ENCODE measurements at places on chromosomes 2 and 18.

DNA sequence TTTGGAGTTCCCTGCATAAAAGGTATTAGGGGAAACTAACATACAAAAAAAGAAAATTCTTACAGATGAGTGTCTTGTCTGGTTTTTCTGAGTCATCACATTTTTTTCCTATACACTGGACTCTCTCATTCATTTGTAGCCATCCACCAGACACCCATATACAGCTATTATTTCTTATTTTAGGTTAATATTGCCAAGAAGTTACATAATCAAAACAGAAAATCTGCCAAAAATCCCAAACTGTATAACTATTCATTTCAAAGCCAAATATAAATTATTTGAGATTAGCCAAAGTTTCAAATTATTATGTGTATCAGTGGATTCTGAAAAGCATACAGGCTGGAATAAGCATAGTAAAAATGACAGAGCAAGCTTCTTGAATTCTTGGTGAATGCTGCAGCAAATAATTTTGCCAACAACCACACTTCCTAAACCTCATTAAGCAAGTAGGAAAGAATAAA, 191.2 kb downstream of the NCKAP5 start:
- no peak for DNase-seq

GRCh38 chr2:238304116-238304515, 15.7 kb upstream of the PER2 start:
- DNase-seq: no peak

GRCh38 chr2:42274863-42275262, 86.2 kb downstream of the COX7A2L start:
- no peak for DNase-seq

DNA sequence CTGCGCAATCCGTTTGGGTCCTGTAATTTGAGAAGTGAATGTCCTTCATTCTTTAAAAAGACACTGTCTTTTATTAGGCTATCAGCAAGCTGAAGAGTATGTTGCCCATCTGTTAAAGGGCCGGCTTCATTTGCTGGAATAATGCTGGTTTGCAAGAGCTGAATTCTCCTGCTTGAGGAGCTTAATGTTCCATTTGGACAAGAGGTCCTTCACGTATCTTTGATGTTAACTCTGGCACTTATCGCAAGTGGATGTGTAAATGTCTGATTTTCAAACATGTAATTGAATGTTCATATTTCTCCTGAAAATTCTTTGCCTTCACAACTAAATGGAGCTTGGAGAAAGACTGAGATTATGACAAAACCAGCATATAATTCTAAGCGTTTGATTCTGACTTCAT, 280.8 kb upstream of the NRP2 start:
- DNase-seq: no peak

GRCh38 chr2:79004680-79005079, 20.8 kb upstream of the REG3G start:
- DNase-seq: no peak

- no peak for DNase-seq
These were observed 156.6 kb upstream of the ETAA1 start for GRCh38 chr2:67240507-67240906.

GRCh38 chr2:98472132-98472650, 27.5 kb downstream of the INPP4A start:
- DNase-seq: no peak

- DNase-seq: no peak
These were observed 371.7 kb upstream of the MEX3C start for GRCh38 chr18:51569153-51569552.

DNA sequence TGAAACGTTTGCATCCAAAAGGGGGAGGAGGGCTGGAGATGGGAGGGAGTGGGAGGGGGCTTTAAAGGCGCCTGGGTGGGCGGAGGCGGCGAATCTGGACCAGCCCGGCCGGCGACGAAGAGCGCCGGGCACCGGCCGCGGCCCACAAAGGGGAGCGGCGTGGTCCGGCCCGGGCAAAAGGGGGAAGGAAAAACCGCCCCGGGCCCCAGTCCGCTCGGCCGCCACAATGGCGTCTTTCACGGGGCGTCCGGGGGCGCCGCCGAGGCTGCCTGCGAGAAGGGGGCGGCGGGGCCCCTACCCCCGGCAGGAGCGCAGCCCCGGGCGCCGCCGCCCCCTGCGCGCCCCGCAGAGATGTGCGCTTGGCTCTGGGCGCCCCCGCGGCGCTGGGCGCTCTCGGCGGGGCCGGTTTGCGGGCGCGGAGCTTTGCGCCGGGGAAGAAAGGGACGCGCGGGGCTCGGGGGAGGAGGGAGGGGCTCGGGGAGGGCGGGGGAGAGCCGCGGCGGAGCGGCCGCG, 108.1 kb upstream of the KCTD1 start:
- no peak for DNase-seq

DNA sequence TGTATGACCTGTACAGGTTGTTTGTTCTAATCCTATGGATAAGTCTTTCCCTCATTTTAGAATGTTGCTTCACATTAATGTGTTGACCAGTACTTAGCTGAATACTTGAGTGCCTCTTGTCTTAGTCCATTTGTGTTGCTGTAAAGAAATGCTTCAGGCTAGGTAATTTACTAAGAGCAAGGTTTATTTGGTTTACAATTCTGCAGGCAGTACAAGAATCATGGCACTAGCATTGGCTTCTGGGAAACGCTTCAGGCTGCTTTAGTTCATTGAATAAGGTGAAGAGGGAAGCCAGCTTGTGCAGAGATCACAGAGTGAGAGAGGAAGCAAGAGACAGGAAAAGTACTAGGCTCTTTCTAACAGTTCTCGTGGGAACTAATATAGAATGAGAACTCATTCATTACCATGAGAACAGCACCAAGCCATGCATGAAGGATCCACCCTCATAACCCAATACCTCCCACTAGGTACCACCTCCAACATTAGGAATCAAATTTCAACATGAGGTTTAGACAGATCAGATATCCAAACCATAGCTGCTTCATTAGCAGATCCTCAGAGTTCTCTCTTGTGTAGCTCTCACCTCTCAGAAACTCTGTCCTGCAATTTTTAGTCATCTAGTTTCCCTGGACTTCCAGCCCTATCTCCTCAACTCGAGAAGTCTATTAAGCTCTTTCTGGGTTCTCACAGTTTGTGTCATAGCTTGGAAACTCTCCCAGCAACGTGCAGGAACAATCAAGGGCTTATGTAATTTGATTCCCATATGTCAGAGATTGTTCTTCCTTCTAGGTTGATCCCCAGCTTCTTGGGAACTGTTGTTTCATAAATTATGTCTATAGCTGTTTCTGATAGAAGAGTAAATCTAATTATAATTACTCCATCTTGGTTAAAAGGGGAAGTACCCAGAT, 2082.3 kb upstream of the CELF4 start:
- DNase-seq: no peak

DNA sequence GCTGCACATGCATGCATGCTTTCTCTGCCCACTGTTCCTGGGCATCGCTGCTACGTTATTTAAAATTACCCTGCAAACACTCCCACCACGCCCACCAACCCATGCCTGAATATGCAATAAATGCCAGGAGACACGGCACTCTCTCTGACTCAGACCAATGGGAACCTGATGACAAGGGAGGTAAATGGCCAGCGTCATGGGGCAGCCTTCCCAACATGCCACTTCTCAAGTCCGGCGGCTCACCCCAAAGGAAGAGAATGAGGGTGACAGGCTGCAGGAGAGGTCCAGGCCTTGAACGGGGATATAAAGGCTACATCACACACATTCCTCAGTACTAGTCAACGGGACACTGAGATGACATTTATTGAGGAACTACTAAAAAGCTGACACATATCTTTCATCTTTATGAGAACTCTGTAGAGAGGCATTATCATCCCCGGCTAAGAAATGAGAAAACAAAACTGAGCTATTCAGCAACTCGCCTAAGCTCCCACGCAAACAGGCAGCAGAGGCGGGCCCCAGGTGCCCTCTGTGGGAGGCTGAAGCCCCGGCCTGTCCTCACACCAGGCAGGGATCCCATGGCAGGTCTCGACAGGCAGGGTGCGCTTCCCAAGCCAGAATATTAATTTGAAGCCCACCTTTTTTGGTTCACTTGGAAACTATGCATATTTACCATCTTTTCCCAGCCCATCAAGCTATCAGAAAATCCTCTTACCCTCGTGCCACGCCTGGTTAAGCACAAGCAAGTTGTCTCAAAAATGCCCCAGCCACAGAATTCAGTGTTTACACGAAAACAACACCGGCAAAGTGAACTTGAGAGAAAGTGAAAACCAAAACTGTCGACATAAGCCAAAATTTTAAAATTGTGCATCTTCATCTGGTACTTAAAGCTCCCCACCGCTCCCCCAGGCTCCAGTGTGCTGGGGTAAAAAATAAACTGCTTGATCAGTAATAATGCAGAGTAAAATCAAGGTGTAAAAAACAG, 166.3 kb downstream of the HDAC4 start:
- no peak for DNase-seq

DNA sequence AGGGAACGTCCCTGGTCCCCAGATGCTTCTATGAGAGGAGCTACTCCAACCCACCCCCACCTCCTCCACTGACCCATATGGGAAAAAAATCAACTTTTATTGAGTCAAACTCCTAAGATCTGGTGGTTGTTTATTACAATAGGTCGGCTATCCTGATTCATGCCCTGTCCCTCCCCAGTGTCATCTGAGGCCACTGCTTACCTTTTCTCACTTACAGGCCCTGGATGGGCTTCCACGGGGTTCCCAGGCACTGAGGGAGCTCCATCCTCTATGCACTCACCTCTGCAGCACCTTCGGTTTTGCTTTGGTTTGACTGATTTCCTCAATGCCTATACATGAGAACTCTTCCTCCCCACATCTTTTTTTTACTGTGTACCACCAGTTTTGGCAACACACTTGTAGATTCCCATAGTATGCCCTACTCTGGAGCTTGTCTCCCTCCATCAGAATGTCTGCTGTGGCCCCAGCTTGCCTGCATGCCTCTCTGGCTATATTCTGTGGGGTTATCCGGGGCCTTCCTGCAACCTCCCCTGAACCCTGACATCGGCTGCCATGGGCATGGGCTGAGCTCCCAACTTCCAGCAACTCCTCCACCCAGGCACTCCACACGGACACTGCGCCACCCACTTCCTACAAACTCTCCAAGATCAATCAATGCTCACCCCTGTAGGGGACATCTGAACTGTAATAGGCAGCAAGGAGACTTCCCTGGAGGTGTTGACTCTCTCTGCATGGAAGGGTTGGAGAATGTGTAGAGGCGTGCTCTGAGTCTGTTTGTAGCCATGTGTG, 236.1 kb downstream of the VAPA start:
- DNase-seq: no peak

- DNase-seq: no peak
These were observed 28.6 kb downstream of the RBMS1 start for GRCh38 chr2:160465002-160465401.

- no peak for DNase-seq
These were observed 34.9 kb upstream of the GPC1 start for GRCh38 chr2:240400371-240401161.

- no peak for DNase-seq
These were observed 51.2 kb downstream of the CYRIA start for GRCh38 chr2:16614314-16614860.

- no peak for DNase-seq
These were observed 141.3 kb downstream of the GBX2 start for GRCh38 chr2:236026841-236027240.

GRCh38 chr2:224774735-224775134, 58.6 kb upstream of the CCDC195 start:
- no peak for DNase-seq

DNA sequence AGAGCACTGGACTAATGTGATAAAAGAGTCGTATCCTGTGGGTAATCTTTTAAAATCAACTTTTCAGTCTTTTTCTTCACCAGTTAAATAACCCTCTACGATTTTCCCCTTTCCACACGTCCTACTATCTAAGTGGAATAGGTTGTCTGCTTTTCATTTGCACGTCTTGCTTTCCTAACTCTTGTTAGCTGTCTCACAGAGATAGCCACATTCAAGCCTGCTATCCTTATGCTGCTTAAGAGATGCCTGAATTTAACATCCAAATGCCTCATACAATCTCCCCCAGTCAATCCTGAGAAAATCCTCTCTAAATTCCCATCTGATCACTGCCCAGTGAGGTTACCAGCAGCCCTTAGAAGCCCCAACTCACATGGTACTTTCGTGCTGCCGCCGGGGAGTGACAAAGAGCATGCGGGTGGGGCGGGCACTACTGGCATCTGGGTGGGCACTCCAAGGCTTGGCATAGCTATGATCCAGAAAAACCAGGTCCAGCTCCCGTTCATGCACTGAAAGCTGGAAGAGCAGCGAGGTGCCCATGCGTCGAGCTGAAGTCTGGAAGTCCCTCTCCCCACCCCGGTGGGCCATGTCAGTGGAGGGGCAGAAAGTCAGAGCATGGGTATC, 1.5 kb downstream of the KANSL3 start:
- DNase-seq: no peak

- DNase-seq: no peak
These were observed 46.3 kb upstream of the RAB12 start for GRCh38 chr18:8562919-8563318.

GRCh38 chr2:11213090-11213638, 57.9 kb downstream of the SLC66A3 start:
- DNase-seq: no peak

- no peak for DNase-seq
These were observed 212.2 kb upstream of the THUMPD2 start for GRCh38 chr2:39991298-39991697.

- DNase-seq: no peak
These were observed 244.3 kb upstream of the PXDN start for GRCh38 chr2:1988594-1988993.

DNA sequence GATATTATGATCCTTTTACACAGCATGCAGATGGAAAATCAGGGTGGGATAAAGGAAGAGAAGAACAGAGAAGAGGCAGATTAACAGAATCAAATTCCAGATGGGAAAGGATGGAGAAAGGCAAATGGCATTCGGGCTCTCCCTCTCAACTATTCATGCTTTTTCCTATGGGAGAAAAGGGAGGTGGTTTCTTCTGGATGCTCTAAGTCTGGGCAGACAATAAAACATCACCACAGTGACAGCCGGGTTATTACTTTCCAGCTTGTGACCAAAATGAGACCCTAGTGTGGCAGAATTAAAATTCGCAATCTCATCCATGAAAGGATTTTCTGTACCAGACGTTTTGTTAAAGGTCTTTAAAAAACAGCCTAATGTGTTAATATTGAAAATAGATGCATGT, 440.7 kb downstream of the RND3 start:
- no peak for DNase-seq

GRCh38 chr2:105458076-105458475, 59.2 kb upstream of the FHL2 start:
- no peak for DNase-seq

- DNase-seq: no peak
These were observed 104.2 kb downstream of the ACKR3 start for GRCh38 chr2:236673823-236674185.

DNA sequence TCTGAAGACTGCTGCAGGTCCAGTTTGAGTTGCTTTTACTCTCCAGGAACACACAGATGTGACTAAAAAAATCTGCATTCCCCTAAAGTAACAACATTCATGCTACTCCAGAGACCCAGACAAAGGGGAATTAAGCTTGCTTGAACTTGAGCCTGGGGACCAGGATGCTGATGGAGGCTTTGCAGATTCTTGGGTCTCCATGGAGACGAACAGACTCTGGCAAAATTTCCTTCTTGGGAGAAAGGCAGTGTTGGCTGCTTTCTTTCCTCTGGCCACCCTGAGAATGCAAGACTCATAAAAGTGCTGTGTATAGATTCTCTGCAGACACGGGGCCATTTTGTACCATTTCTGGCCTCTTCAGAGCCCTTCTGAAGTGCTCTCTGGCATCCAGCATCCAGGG, 112.0 kb downstream of the ACTR3 start:
- DNase-seq: no peak
